ENCODE measurements at places on chromosomes 7 and 10.

GRCh38 chr10:87089746-87090145 is 4.9 kb downstream of the GLUD1 start:
- no peak for DNase-seq

- DNase-seq, result no peak
Measured at GRCh38 chr7:50656141-50656895, 91.1 kb upstream of the DDC start.

- no peak for DNase-seq
Measured at GRCh38 chr7:17166824-17167379, 131.6 kb upstream of the AHR start.

DNA sequence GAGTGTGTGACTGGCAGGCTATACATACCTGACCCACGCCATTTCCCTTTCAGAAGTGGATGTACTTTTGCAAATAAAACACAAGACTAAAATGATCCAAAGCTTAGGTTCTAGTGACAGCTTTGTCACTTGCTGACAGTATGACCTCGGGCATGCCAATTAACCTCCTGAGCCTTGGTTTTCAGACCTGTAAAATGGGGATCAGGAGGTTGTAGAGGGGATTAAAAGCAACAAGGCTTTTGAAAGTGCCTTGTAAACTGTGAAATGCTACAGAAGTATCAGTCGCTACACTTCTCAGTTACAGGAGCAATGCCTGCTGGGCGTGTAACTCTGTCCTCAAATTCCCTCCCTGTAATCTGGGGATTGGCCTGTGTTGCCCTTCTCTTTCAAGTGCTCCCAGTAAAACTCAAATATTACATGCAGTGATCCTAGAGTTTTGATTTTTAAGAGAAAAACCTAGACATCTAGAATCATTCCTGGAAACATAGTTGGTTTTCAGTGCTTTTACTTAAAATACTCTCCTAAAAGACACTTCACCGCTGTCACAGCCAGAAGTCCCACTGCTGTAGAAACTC is 8.8 kb upstream of the GRB10 start:
- no peak for DNase-seq
